ENCODE measurements at places on chromosomes 3 and 15.

- H3K36me3 ChIP-seq: no peaks in the 10 kb centered on the region
- no peak for DNase-seq
- H3K4me1 ChIP-seq: no peaks in the 10 kb centered on the region
- no peak overlapping the region for H3K27ac ChIP-seq
- H3K27me3 ChIP-seq: no peaks in the 10 kb centered on the region
Measured at GRCh38 chr15:26665957-26666791, 106.7 kb downstream of the GABRB3 start.

GRCh38 chr15:58179206-58179605 lies 41.0 kb downstream of the AQP9 start:
- no peak overlapping the region for H3K27ac ChIP-seq
- peaks cover 7% of the 10 kb centered on the region for H3K27me3 ChIP-seq
- DNase-seq: no peak
- no peaks in the 10 kb centered on the region for H3K4me1 ChIP-seq
- no peaks in the 10 kb centered on the region for H3K36me3 ChIP-seq

DNA sequence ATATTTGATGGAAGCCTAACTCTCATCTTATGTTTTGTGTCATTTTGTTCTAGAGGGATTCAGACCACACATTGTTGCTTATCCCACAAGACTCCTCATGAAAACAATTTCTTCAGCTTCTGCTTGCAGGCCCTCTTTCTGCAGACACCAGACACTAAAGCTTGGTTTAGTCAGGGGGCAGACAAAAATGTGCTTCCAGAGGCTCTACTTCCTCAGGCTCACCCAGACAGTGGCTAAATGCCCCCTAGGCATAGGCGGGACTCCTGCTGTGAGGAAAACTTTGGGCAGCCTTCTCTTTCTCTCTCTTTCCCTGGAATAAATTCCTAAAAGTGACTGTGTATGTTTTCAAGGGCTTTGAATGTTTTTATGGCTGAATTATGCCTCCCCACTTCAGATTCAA lies 435.4 kb upstream of the ATP11B start:
- H3K36me3 ChIP-seq: no peaks in the 10 kb centered on the region
- no peak for DNase-seq
- no peaks in the 10 kb centered on the region for H3K27me3 ChIP-seq
- H3K4me3 ChIP-seq: no peak overlapping the region
- H3K4me1 ChIP-seq: no peaks in the 10 kb centered on the region
- H3K27ac ChIP-seq: no peak overlapping the region

GRCh38 chr3:190059242-190059590 lies 61.5 kb downstream of the P3H2 start:
- no peak overlapping the region for H3K4me3 ChIP-seq
- H3K27me3 ChIP-seq: no peaks in the 10 kb centered on the region

- DNase-seq: no peak
- no peaks in the 10 kb centered on the region for H3K27me3 ChIP-seq
- peaks cover 6% of the 10 kb centered on the region for H3K4me1 ChIP-seq
- no peak overlapping the region for H3K27ac ChIP-seq
- no peak overlapping the region for H3K4me3 ChIP-seq
Measured at GRCh38 chr15:67178569-67179210, 75.8 kb downstream of the AAGAB start.

GRCh38 chr15:78507831-78508160 lies 419 bp downstream of the HYKK start:
- H3K4me1 ChIP-seq: peaks cover 9% of the 10 kb centered on the region
- H3K27ac ChIP-seq: no peak overlapping the region
- H3K4me3 ChIP-seq: peak overlapping the region; percentile 83

DNA sequence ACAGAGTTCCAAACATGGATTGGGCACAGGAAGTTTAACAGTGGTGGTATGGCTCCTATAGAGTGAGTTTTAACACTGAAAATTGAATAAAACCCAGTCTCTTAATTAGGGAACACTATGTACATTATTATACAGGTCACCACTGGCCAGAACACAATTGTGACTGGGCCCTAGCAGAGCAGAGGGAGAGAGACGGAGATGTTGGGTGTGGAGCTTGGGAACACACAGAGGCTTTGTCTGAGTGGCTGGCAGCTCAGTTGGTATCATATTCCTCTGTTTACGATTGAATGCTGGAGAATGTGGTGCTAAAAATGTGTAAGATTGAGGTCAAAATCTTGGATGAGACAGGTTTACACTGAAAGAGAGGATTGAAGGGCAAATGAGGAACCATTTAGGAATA lies 6.8 kb upstream of the MOBP start:
- no peak for DNase-seq
- H3K27ac ChIP-seq: no peak overlapping the region
- H3K27me3 ChIP-seq: peaks cover 3% of the 10 kb centered on the region
- no peaks in the 10 kb centered on the region for H3K36me3 ChIP-seq

GRCh38 chr15:35308802-35309201 lies 223.7 kb upstream of the NANOGP8 start:
- DNase-seq: no peak
- no peaks in the 10 kb centered on the region for H3K4me1 ChIP-seq
- H3K36me3 ChIP-seq: no peaks in the 10 kb centered on the region

- H3K4me1 ChIP-seq: no peaks in the 10 kb centered on the region
- no peaks in the 10 kb centered on the region for H3K36me3 ChIP-seq
- H3K4me3 ChIP-seq: no peak overlapping the region
- H3K27me3 ChIP-seq: no peaks in the 10 kb centered on the region
Measured at GRCh38 chr3:58608648-58609047, 31.5 kb upstream of the FAM107A start.

DNA sequence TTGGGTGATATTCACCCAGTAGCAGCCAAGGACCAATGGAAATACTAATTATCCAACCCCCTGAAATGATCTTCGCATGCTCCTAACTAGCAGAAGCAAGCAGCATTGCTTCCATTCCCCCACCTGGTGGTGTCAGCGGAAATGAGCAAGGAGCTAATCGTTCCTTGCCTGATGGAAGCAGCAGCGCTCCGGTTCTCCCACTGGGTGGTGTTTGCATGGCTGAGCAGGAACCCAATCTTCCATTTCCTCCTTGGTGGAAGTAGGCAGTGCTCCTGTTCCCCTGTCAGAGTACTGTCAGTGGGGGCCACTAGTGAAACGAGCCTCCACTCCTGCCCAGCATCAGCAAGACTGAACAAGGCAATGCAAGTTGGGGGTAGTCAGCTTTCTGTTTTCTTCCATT lies 311.5 kb downstream of the CACNA2D3 start:
- H3K4me3 ChIP-seq: no peak overlapping the region
- no peaks in the 10 kb centered on the region for H3K27me3 ChIP-seq
- H3K4me1 ChIP-seq: no peaks in the 10 kb centered on the region
- H3K36me3 ChIP-seq: no peaks in the 10 kb centered on the region
- no peak overlapping the region for H3K27ac ChIP-seq
- DNase-seq: no peak

DNA sequence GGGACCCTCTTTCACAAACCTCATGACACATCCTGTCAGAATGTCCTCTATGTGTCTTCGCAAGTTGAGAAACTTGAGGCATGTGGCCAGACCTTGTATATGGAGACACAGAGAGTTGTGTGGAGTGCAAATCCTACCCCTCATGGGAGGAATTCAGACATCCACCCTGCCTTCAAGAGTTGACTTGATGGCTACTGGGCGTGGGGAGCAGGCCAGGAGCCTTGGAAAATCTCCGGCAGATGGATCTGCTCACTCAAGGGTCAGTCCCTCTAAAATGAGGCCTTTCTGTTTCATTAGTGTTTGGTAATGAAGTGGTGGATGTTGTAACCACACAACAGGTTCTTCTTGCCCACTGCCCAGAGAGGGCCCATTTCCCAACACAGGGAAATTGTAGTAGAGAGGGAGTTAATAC lies 79.0 kb downstream of the ASB7 start:
- no peaks in the 10 kb centered on the region for H3K4me1 ChIP-seq
- no peaks in the 10 kb centered on the region for H3K36me3 ChIP-seq
- DNase-seq: no peak
- H3K27me3 ChIP-seq: no peaks in the 10 kb centered on the region
- no peak overlapping the region for H3K4me3 ChIP-seq

GRCh38 chr15:70835415-70835814 lies 18.5 kb downstream of the LARP6 start:
- H3K27ac ChIP-seq: no peak overlapping the region
- H3K4me3 ChIP-seq: no peak overlapping the region
- no peaks in the 10 kb centered on the region for H3K4me1 ChIP-seq
- no peak for DNase-seq
- H3K27me3 ChIP-seq: no peaks in the 10 kb centered on the region

Data from CD8-positive, alpha-beta memory T cell (primary cell).